ENCODE measurements at places on chromosomes 11 and 22.

- DNase-seq, result peak; percentile 69
Measured at GRCh38 chr11:32583459-32584271, at the start of gene EIF3M. Gene EIF3M, plus strand, starts transcription at chr11:32583831. Its CDS starts 57 bp downstream, at chr11:32583888.

GRCh38 chr22:50221410-50222300, 20.8 kb downstream of the SELENOO start:
- DNase-seq, result no peak

DNA sequence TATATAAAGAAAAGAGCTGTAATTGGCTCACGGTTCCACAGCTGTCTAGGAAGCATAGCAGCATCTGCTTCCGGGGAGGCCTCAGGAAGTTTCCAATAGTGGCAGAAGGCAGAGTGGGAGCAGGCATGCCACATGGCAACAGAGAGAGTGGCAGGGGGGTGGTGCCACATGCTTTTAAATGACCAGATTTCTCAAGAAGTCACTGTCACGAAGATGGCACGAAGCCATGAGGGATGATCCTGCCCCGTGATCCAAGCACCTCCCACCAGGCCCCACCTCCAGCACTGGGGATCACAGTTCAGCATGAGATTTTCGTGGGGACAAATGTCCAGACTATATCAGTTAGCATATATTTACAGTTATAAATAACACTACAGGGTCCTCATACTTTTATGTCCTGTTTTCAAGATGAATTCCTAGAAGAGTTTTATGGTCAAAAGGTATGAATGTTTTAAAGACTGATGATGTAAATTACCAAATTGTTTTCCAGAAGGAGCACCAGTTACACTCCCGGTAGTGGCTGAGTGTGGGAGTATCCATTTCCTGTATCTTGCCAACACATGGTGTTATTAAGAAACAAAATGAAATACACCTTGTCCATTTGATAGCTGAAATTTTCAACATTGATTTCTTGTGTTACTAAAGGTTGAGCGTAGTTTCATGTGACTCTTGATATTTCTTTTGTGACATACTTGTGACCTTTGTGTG, 19.2 kb downstream of the FAM118A start:
- DNase-seq, result no peak

DNA sequence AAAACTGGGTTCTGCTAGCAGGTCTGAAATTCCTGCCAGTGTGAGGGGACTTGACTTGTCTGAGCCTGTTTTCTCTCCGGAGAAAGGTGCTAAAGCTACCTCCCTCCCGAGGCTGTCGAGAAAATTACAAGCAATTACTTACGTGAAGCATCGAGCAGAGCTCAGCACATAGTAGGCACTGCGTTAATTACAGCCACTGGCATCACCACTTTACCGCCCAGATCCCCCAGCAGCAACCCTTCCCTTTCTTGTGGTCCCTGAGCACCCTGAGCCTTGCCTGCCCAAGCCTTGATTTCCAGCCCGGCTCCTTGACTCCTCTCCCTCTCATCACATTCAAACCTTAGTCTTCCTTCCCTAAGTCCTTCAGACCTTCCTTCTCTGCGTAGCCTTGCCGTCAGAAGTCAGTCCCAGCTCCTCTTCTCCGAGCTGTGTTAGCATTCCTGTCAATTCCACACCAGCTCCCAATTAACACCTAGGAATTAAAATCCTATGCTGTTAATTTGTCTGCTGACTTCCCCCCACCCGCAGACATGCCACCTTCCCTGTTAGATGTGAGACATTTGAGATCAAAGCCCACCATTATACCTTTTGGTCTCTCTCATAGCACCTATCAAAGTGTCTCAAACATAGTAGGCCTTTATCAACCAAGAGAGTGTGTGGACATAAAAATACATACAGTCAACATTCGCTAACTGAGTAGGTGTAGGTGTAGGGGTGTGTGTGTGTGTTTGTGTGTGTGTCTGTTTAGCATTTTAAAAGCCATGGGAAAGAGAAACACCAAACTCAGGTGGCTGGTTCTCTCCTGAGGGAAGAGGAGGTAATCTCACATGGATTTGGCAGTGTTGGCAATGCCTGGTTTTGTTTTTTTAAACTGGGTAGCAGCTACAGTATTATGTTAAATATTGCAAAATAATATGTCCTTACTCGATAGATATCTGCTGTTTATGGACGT, 2.8 kb upstream of the KCNJ5 start:
- DNase-seq, result no peak

DNA sequence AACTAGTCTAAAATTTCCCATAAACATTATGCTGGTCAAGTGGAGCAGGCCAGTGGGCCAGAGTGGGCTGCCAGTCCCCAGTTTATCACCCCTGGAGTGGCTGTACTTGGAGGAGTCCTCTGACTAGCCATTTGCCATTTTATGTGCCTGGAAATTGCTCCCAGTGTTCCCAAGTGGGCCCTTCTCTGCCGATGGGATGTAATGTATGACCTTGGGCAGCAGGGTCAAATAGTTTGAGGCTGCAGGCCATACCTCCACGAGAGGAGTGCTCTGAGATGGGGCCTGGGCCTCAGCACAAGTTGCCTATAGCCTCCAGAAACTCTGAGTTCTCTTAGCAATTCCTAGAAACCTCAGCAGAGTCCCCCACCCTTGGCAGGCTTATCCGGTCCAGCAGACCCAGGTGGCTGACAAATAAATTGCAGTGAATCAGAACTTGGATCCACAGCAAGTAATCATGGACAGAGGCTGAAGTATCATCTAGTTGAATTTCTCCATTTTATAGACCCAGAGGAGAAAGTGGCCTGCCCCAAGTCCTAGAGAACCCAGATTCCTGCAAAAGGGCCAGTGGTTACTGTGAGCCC, 17.8 kb upstream of the PATZ1 start:
- no peak for DNase-seq

DNA sequence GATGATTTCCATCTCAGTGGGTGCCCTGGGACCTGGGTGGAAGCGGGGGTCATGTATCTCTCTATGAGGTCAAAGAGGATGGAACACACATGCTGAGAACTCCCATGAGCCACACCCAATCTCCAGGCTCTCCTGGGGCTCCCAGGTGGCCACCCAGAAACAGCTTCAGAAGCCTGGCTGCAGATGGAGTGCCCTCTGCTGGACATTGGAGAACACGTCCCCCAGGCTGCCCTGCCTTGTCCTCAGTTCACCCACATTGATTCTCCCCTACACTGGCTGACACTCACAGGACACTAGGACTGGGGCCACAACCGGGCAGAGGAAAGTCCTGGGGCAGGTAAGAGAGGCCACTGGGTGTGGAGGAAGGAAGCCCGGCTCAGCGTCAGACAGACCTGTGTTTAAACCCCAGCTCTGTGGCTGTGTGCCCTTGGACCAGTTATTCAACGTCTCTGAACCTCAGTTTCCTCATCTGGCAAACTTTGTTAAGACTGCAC, 4.5 kb upstream of the NOL12 start:
- no peak for DNase-seq

DNA sequence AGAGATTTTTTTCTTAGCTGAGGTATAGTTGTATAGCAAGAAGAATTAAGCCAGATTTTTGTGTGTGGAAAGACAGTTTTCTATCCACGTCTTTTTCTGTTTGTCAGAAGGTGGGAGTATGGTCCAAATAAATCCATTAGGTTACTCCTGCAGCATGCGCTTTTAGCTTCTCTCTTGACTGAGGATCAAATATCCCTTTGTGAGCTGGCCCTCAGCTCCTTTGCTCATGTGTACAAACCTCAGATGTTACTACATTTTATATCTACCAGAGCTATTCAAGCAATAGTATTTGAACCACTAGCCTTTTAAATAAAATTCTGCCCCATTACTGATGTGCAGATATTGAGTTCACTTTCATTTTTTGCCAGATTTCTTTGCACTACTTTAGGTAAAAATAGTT, 8.8 kb upstream of the SIDT2 start:
- DNase-seq, result no peak

DNA sequence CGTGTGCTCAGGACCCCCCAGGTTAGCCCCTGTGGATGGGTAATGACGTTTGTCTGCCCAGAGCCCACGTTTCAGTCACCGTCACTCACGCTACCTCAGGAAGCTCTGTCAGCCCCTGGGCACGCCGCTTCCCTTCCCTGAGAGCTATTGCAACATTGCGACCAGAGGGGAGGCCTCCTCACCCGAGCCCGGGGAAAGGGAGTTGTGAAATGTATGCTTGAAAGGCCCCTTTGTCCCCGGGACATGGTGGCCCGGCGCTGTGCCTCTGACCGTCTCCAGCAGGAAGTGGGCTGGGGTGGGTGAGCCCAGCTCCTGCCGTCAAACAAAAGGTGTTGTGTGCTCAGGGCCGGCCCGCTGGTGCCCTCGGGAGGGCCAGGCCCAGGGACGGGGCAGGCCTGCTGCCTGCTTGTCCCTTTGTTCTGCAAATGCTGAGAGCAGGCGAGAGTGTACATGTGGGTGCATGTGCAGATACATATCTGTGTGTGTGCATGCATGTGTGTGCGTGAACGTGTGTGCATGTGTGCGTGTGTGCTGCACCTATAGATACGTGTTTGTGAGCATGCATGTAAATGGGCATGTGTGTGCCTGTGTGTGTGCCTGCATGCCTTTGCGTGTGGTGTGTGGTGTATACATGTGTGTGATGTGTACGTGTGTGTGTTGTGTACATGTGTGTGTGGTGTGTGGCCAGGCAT, 1125.0 kb downstream of the BRD1 start:
- DNase-seq, result no peak

DNA sequence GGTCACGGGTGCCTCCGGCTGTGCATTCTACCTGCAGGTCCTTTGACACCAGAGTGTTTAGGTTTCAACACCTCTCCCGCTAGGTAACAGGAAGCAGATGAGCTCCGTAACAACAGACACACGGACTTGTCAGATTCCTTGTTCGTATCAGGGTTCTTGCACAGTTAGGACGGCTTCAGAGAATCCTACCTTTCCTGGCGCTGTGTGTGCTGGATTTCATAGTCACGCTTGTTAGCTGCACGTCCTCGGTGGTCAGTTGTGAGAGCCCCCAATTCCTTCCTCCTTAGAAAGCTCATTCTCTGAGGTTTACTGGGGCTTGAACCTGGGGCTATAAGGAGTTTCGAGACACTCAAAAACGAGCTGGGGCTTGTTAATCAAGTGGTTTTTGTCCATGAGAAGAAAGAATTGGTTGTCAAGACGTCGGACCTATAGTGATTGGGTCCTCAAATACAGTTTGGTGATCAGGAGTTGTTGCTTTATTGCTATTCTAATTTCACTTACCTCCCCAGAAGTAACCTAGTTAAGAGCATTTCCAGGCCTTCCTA, 664 bp downstream of the DDB2 start:
- no peak for DNase-seq

DNA sequence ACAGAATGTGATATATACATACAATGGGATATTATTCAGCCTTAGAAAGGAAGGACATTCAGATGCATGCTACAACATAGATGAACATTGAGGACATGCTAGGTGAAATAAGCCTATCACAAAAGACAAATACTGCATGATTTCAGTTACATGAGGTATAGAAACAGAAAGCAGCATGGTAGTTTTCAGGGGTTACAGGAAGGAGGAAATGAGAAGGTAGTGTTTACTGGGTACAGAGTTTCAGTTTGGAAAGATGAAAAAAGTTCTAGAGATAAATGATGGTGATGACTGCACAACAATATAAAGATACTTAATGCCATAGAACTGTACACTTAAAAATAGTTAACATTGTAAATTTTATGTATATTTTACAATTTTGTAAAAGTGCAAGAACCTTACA, 266.7 kb upstream of the C11orf87 start:
- no peak for DNase-seq

GRCh38 chr22:29171721-29172120, 34.0 kb upstream of the EMID1 start:
- DNase-seq, result no peak

DNA sequence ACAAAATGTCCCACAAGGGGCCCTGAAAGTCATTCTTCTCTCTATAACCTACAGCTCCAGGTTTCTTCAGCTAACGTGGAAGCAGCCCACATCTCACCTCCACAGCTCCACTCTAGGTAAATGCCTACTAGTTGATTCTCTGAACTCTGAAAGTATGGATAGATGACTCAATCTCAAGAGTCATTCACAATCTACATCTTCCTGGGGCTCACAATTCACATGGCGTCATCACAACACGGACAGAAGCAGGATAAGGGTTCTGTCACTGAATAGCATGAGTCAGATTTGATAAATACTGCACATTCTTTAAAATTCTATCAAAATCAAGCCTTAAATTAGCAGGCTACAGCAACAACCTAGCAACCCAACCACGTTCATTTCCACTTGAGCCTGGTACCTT, 96.3 kb downstream of the PLEKHA7 start:
- DNase-seq, result no peak

GRCh38 chr22:25403811-25404471, 160.5 kb upstream of the GRK3 start:
- DNase-seq, result no peak

DNA sequence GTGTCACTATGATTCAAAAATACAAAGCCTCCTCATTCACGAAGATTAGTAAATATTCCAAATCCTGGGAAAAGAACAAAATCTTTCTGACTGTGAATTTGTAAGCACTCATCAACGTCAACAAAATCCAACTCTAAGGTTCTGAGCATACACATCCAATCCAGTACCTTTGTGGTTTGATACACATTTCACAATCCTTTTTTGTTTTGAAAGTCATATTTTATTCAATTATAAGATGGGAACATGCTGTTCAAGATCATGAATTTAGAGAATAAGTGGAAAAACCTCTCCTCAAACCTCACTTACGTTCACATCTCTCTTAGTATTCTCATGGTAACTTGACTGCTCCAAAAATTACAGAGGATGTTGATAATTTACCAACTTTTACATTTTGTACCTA, 9.6 kb upstream of the MMP3 start:
- no peak for DNase-seq

GRCh38 chr11:107834995-107835394, 23.6 kb downstream of the SLC35F2 start:
- DNase-seq, result no peak

- DNase-seq, result no peak
Measured at GRCh38 chr11:43784866-43785265, 95.8 kb upstream of the ALKBH3 start.

- no peak for DNase-seq
Measured at GRCh38 chr11:44139565-44140330, 44.3 kb downstream of the EXT2 start.

- DNase-seq, result no peak
Measured at GRCh38 chr11:11464555-11464954, 111.5 kb upstream of the CSNK2A3 start.

Measured in SK-N-MC (cell line).